NCI-H446 (cell line): ENCODE measurements at places on chromosomes 3 and 15.

- no peak for DNase-seq
These were observed 19.9 kb downstream of the DNAJB8 start for GRCh38 chr3:128446821-128447220.

- no peak for DNase-seq
These were observed 114.8 kb downstream of the WDR76 start for GRCh38 chr15:43941555-43941954.

GRCh38 chr3:153919773-153920172 is 201.4 kb upstream of the ARHGEF26 start:
- DNase-seq = no peak

GRCh38 chr15:48796930-48797329 is 13.9 kb downstream of the CEP152 start:
- no peak for DNase-seq

DNA sequence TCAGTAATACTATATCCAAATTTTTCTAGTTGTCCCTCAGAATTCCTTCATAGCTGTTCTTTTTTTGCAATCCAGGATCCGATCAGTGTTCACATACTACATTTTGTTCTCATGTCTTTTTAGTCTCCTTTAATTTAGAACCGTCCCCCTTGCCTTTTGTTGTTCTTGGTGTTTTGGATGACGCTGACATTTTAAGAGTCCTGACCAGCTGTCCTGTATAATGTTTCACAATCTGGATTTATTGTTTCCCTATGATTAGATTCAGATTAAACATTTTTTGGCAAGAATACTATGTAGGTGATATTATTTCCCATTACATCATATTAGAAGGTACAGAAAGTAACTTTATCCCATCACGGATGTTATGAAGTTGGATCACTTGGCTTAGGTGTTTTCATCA is 11.4 kb downstream of the TUBGCP4 start:
- no peak for DNase-seq

DNA sequence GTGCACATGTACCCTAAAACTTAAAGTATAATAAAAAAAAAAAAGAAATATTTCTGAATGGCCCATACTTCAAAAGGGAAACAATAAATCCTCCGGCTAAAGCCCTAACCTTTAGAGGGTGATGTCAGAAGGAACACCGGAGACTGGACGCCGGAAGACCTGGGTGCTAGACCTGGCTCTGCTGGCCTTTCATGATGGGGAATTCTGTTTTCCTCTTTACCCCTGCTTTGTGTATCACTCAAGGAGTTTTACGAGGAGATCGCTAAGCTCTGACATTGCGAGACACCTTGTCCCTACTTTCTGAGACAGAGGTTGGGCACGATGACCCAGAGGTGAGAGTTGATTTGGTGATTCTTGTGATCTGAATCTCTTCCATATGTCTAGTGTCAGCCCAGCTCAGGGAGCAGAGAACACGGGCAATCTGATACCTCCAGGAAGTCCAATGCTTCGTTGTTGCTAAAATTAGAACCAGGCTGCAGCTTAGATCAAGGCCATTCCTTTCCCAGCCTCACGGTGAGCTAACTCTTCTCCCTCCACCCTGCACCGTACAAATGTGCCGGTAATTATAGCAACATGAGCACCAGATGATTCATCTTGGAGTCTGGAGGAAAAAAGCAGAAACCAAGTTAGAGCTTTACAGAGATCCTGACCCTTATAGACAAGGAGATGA is 42.0 kb upstream of the CFAP161 start:
- no peak for DNase-seq

DNA sequence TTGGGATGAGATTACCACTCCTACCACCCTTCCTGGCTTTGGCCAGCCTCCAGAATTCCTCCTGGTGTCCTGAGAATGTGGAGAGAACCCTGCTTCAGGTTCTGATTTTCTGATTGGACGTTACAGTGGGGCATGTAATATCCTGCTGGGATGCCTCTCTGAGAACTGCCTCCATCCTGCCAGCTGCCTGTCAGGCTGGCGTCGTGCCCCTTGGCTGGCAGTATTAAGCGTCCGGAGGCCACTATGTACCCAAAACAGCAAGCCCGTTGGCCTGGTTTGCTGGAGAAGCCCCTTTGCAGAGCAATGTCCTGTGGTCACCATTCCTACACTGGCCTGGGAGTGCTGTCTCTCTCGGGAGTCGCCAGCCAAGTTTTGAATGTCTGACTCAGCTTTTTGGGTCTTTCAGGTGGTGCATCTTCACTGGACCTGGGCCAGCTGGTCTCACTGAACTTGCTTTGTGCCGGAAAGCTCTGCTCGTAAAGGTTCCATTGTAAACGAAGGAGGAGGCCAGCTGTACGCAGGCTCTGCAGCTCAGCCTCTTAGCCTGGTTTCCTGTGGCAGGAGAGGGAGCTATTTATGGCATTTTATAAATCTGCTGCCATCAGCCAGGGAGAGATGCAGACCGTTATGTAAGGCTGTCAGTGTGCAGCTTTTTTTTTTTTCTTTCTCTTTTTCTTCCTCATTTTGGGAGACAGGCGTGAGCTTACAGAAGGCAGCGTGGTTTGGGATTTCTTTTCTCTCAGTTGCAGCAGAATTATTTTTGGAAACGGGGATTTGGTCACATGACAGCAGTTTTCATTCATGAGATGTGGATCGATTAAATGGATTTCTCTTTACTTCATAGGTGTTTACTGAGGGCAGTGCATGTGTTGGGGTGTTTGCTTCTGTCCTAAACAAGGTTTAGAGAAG is 19.0 kb upstream of the TRAK1 start:
- DNase-seq = peak; percentile 94

- no peak for DNase-seq
These were observed 100.3 kb downstream of the FSIP1 start for GRCh38 chr15:39682366-39682765.

GRCh38 chr3:38383156-38383875 is 36.7 kb downstream of the XYLB start:
- DNase-seq = no peak

DNA sequence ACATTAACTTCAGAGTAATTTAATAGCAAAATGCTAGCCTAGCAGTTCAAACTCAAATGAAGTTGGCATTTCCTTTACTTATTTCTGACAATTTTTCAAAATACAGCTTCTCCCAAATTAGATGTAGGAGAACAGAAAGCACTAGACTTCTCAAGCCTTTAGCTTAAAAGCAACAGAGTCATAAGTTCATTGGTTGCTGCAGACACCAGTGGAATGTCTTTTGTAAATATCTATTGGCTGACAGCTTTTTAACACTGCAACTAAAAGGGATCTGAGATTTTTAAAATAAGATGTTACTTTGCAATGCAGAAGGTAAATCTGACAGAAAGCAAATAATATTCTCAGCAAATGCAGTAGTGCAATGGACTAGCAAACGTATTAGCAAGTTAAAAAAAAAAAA is 259.3 kb downstream of the TBL1XR1 start:
- no peak for DNase-seq

GRCh38 chr3:60598671-60599070 is 652.6 kb downstream of the FHIT start:
- no peak for DNase-seq

DNA sequence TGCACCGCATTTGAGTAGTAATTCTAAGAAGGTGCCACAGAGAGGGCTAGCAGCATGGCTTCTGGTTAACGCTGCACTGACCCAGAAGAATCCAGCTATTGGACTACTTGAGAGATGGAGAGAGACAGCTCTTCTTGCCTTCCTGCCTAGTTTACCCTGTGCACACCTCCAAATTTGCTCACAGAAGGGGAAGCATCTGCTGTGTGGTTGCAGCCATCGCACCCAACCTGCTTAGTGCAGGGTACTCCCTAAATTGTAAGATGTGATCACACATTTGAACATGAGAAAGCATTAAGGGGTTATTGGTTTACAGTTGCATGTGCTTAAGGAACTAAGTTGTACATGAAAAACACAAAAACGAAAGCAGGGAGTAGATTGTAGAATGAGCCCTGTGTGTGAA is 122.1 kb downstream of the FOXB1 start:
- DNase-seq = no peak

DNA sequence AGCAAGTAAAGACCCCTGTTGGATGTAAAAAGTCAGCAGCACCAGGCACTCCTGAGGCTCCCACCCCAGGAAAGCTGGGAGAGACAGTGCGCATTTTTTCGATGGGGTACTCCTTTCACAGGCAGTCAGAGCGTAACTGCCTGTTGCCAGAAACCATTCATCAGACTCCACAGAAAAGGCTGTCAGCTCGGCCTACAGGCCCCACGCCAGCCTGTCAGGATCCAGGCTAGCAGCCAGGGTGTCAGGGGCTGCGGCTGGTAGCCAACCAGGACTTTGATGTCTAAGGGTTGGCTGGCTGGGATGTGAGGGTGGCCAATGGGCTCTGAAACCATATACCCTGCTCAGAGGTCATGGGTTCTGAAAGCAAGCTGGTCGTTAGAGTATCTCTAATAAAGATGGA is 164.5 kb downstream of the WNT5A start:
- DNase-seq = no peak

DNA sequence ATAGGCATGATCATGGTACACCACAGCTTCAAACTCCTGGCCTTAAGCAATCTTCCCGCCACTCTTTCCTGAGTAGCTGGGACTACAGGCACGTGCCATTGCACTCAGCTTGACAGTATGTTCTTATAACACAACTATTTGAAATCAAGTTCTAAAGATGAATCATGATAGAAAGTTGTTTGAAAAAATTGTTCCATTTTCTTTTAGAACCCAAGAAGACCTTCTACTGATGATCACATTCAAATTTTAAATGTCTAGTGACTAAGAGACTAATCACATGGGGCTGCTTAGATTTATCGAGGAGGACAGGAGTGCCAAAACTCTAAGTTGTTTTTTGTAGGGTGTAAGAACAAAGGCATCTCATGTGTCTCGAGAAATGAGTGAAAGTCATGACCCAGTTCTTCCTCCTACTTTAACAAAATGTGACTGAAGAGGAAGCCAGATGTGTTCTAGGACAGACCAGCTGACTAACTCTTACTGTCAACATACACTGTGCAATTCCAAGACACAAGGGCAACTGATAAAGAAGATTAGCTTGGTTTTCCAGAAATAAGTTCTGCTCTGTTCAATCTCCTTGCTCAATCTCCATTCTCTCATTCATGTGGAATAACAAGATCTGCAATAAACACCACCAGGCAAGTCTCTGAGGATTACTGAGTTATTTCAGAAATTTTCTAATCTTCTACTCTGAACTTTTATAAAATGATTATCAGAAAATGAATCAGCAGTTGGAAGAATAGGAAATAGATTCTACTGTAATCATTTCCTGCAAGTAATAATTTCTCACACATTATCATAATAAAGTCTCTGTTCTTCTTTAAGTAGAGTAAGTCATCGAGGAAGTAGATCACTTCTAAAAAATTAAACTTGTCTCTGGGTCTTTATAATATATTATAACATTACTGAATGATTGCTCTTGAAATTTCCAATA is 122.6 kb upstream of the CCNL1 start:
- DNase-seq = no peak

DNA sequence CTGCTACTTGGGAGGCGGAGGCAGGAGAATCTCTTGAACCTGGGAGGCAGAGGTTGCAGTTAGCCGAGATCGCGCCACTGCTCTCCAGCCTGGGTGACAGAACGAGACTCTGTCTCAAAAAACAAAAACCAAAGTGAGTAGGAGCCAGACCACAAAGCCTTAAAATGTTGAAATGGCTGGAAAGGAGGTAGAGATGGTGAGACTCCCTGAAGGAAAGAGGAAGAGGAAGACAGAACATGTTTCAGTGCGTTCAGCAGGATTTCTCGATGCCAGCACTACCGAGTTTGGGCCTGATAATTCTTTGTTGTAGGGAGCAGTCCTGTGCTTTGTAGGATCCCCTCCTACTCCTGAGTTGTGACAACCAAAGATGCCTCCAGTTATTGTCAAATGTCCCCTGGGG is 189.9 kb downstream of the AKAP13 start:
- no peak for DNase-seq

DNA sequence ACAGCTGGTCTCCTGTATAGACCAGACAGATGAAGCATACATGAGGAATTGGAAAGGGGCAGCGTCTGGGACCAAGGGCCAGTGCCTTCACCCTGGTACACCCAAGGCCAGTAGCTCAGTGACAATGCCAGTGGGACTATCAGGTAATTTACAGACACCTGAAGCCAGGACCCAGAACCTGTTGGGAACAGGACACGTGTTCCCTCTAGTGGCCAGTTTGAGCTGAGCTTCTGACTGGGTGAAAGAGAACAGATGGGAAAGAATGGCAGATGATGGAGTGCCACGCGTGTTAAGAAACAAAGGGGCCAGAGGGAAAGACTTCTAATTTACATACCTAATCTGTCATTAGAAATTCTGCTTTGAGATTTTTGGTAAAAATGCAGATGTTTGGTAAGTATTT is 5.1 kb upstream of the SLC25A38 start:
- DNase-seq = no peak

GRCh38 chr3:14410503-14411165 is 8.2 kb downstream of the SLC6A6 start:
- no peak for DNase-seq

- DNase-seq = peak; percentile 61
These were observed at the start of gene EOMES for GRCh38 chr3:27721717-27722564. Gene EOMES (minus strand): TSS chr3:27722323. CDS start chr3:27722294, 29 bp downstream.

GRCh38 chr3:129224984-129225393 is 24.4 kb upstream of the COPG1 start:
- DNase-seq = peak; percentile 60

DNA sequence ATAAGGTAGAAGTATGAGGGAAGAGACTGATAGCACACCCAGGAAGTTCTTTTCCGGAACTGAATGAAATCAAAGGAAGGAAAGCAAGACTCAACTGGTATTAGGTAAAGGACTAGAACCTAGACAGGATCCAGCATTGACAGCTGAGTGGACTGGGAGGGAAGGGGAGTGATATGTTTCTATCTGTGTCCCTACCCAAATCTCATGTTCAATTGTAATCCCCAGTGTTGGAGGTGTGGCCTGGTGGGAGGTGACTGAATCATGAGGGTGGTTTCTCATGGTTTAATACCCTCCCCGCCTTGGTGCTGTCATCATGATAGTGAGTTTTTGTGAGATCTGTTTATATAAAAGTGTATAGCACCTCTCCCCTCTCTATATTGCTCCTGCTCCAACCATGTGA is 415.9 kb upstream of the KCNMB2 start:
- no peak for DNase-seq

DNA sequence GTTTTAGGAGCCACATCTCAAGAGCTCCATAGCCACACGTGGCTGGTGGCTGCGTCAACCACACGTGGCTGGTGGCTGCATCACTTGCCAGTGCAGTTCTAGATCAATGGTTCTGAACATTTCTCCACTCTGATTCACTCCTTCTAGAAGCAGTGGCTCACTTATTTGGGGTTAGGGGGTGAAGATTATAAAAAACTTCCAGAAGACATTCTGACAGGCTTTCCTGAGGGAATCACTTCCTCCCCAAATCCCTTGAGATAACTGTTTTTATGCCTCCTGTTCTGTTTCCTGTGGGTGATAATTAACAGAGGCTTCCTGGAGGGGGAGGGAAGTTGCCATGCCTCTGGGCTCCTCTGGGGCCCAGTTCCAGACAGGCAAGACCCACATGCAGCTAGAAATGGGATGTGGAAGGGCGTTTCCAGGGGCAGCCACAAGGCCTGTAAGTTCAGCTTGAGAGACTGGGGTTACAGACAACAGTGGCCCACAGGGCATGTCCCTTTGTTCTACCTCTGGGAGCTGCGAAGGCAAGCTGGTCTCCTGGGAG is 23.6 kb downstream of the HEG1 start:
- DNase-seq = no peak

GRCh38 chr3:46874430-46874829 is 3.1 kb upstream of the PTH1R start:
- no peak for DNase-seq
